ENCODE measurements at places on chromosomes 5 and 9.

GRCh38 chr9:95857896-95858295 lies 17.6 kb upstream of the ERCC6L2 start:
- no peak for DNase-seq

DNA sequence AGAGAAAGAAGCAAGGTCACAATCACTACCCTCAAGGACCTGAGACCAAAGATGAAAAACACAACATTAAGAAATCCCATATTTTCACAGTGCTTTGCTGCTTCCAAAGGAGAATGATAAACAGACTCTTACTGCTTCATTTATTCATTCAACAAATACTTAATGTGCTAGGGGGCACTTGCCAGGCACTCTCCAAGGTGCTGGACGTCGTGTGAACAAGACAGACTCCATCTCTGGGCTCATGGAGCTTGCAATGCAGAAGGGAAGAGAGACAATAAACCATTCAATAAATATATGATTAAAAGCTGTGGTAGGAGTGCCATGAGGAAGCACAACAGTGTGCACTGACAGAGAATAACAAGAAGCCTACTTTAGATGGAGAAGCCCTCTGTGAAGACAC lies 327.7 kb downstream of the CDK5RAP2 start:
- DNase-seq, result peak; percentile 30

- no peak for DNase-seq
Measured at GRCh38 chr9:72579190-72579589, 57.8 kb downstream of the TMC1 start.

GRCh38 chr5:61020415-61020814 lies 75.4 kb downstream of the NDUFAF2 start:
- DNase-seq, result no peak

DNA sequence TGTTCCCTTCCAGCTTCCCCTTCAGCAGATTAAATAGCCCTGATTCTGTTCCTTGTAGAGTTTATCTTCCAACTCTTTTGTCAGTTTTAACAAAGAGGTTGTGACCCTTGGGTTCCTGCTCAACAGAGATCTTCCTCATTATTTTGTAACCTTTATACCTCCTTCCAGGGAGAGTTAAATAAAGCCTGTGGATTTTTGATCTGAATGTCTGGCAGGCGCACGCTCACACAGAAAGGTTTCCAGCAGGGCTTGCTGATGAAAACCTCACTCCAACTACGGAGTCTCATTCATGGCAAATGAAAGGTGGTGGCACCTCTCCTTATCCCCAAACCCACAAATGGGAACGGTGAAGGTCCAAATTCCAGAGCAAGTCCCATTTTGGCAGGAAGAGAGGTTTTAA lies 129.0 kb downstream of the SREK1 start:
- DNase-seq, result no peak

- DNase-seq, result peak; percentile 38
Measured at GRCh38 chr5:56585461-56585860, 229.9 kb upstream of the MAP3K1 start.
